ENCODE measurements at places on chromosomes 4 and X.

GRCh38 chrX:139882299-139882698 is 50.6 kb downstream of the ATP11C start:
- peak; percentile 48 for DNase-seq

GRCh38 chrX:78957768-78958130 is 12.6 kb downstream of the P2RY10 start:
- DNase-seq: no peak

GRCh38 chrX:41110801-41111625 is 25.8 kb downstream of the USP9X start:
- DNase-seq: peak; percentile 39

DNA sequence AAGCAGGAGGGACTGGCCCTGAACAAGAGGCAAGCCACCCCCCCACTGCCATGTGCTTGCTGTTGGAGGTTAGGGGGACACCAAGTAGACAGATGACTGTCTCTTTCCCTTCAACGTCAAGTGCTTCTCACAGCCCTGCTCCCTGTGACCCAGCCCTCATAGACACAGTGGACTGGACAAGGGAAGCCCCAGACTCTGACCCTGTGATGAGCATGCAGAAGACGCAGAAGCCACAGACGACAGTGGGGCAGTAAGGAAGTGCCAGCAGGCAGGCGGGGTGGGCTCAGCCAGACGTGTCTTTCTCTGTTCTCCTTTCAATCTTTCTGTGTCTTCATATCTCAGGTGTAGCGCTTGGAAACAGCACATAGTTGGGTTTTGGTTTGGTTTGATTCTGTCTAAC is 2.4 kb upstream of the L1CAM start:
- DNase-seq: no peak

DNA sequence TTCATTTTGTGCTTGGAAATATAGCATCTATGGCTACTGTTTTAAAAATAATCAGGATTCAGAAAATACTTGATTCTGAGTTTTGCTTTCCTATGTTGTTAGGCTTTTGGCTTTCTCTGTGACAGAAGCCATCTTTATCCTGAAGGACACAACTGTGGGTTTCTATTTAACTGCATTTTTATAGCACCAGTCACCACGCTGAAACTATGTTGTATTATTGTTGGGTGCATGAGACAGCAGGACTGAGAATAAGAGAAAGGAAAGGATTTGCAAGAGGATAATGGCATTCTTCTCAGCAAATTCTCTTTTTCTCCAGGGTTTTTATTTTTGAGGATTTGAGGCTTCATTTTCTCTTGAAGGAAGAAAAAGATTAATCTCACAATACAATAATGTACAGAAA is 10.1 kb upstream of the NEUROG2 start:
- peak; percentile 78 for DNase-seq

- no peak for DNase-seq
These were observed 40.3 kb upstream of the FHL1 start for GRCh38 chrX:136106920-136107528.

GRCh38 chrX:67922966-67923365 is 379.1 kb downstream of the AR start:
- no peak for DNase-seq
